ENCODE measurements at places on chromosomes 16 and 17.

GRCh38 chr16:80462917-80463316, 77.9 kb upstream of the DYNLRB2 start:
- DNase-seq = no peak

GRCh38 chr17:2958706-2959222, 104.6 kb downstream of the OR1D5 start:
- no peak for DNase-seq

- no peak for DNase-seq
These were observed 2.3 kb upstream of the HOXB2 start for GRCh38 chr17:48546924-48547807.

DNA sequence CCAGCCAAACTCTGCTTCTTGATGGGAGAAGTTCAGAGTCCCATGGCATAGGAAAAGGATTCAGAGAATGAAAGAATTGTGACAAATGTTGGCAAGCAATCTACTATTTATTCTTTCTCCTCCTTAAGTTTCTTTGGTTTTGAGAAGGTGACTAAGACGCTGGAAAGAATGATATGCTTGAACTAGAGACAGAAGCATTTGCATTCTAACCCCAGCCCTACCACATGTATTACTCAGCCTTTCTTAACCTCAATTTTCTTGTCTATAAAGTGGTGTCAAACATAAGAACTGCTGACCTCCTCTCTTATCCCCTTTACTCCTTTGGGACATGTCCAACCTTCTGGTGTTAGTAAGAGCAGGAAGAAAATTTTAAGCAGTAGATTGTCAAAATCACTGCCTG, 124.7 kb downstream of the HS3ST2 start:
- DNase-seq = no peak

GRCh38 chr16:66325717-66326376, 40.6 kb upstream of the CDH5 start:
- DNase-seq = no peak

DNA sequence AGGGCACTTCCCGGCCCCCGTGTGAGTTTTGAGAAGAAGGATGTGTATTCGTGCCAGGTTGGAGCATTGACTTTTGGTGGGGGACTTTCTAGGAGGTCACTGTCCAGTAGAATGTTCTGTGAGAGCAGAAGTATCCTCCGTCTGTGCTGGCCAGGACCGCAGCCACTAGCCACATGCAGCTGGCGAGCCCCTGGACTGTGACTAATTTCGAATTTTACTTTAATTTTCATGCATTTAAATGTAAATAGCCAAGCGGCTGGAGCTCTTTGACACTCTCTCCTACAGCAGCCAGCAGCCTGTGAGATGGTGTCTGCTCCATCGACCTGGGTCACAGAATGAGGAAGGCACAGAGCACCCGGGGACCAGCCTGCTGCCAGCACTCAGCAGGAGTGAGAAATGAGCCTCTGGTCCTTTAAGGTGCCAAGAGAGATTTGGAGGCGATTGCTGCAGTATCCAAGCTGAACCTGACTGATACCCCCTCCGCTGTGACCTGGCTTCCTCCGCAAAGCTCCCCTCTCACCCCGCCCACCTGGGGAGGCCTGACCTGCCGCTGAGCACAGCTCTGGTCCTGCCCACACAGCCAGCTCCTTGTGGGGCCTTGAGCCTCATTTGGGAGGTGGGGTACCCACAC, 7.8 kb downstream of the ATP2A3 start:
- DNase-seq = no peak

DNA sequence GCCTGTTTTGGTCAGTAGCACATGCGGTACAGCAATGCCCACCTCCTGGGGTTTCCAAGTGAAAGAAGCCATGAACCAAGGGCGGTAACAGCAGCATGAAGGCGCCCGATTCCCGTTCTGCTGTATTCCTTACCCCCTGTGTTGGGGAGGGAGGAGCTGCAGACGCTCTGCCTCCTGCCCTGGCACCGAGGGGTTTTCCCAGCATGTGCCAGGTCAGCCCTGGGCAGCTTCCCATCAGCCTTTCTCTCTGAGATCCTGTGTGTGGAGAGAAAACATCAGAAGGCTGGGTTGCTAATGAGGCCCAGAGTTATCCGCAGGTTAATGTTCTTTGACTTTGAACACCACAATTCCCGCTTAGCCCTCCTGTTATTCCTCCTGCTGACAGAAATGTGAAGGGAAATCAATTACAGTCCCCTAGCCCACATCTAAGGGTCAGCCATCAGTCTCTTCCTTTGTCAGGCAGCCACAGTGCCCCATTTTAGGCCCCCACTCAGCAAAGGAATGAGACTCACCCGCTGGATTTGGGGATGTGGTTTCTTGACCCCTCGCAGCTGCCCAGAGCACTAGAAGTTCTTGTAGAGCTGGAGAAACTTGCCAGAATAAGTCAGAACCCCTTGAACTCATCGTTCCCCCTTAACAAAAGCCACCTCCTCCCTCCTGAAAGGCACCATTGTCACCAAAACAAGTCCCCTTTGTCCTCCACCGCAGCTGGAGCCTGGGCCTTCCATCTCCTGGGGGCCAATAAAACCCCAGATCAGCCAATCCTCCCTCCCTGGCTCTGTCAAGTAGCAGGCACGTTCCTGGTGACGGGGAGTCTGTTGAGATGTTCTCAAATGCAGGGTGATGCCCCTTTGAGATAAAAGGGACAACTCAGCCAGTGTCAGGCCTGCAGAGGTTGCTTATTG, 168.5 kb downstream of the KATNIP start:
- DNase-seq = no peak
